ENCODE measurements at places on chromosomes 5 and 9.

- DNase-seq: no peak
Observed at GRCh38 chr5:146919304-146919703, 40.7 kb upstream of the PPP2R2B start.

GRCh38 chr5:90227683-90228082 is 181.9 kb downstream of the CETN3 start:
- no peak for DNase-seq

GRCh38 chr9:76893395-76893932 is 12.4 kb downstream of the PRUNE2 start:
- peak; percentile 31 for DNase-seq

DNA sequence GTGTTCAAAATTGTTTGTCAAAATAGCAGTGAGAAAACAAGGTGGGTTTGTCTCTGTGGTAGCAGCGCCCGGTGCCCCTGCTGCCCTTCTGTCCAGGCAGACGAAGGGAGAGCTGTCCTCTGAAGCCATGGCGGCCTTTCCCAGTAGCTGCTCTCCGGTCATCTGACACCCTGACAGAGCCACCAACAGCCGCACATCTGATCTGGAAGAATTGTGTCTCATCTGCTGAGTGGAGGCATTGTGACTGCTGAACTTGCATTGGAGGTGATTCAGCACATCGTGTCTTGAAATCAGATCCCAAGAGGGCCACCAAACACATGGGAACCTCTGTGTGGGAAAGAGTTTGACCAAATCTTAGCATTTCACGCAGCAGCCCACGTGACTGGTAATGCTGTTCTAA is 337.6 kb upstream of the IRX1 start:
- no peak for DNase-seq

GRCh38 chr5:179368806-179369529 is 23.7 kb upstream of the ADAMTS2 start:
- DNase-seq: no peak

DNA sequence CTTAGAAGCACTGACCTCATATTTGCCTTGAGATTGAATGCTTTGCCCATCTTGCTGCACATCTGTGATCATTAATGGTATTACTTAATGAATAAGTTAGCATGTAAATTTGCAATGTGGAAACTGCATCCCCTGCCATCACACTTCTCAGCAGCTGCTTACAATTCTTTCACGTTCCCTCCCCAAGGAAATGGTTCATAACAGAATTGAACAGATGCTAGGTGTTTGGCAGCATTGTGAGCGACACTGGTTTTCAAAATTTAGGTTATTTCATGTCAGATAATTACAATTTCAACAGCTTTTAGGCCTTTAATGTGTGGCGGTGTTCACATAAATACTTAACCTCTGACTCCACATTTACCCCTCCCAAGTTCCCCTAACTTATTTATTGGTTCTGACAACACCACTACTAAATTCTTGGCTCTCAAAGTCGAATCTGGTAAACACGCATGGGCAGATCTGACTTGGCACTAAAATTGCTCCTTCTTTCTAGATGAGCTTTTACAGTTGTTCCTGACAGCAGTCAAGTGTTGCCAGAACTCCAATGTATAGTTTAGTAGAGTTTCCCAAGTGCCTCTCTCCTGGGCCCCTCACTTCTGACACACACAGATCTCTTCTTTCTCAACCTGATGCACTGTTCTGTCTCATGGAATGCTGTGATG is 46.8 kb downstream of the SLC1A3 start:
- peak; percentile 73 for DNase-seq

DNA sequence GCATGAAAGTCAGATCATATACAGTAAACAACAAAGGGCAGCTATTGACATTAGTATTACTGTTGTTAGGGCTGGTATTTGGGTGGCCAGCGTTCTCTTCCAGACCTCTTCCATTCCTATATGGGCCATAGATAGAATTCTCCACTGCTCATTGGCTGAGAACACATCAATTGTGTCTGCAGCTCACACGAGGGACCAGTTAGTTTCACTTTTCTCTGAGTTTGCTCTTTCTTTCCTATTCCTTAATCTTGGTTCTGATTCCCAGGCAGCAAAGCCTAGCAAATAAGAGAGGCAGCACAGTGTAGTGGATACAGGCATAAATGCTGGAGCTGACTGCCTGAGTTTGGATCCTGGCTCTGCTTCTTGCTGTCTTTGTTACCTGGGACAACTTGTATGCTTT is 476.4 kb downstream of the SPOCK1 start:
- DNase-seq: no peak

- DNase-seq: peak; percentile 60
Observed at GRCh38 chr5:32325062-32325461, 12.3 kb upstream of the MTMR12 start.

Measured in AG10803 (cell line).